ENCODE measurements at places on chromosomes 1 and 21.

GRCh38 chr1:161733526-161733925 lies 12.2 kb downstream of the FCRLB start:
- DNase-seq, result no peak

GRCh38 chr21:39445321-39446269 lies at the start of gene LCA5L:
LCA5L (minus strand) TSS chr21:39445778; CDS start chr21:39428493, 17,285 bp downstream.
- DNase-seq, result peak; percentile 85

DNA sequence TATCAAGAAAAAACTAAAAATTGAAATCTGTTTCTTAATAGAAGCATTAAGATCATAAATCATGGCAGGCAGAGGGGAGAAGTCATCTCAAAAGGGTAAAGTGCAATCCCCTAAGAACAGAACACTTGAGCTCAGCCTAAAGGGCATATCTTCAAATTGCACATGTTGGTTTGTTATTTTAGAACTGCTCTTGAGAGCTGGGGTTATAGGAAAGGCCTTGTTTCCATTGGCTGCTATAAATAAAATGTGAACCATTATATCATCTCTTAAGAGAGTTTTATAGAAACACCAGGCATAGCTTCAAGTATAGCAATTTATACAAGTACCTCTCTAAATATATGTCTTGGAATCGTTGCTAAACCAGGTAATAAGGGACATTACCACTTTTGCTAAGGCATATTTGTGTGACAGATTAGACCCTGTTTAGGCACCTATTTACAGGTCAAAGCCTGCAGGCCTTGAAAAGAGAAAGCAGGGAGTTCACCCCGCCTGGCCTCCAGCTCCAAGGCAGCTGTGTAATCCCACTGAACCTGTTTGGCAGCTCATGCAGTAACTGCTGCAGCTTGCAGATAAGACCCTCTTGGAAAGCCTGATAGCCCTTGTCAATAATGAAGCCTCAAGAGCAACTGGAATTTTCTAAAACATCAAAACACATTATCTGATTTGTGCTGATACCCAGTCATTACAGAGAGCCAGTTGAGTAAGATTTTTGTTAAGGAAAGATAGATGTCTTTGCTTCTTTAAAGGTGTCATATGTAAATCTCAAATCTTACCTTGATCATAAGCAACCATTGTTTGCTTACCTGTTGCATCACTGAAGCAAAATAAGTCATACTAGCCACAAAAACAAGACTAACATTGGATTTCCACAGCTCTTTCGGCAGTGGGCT lies 24.2 kb upstream of the SYDE2 start:
- no peak for DNase-seq

DNA sequence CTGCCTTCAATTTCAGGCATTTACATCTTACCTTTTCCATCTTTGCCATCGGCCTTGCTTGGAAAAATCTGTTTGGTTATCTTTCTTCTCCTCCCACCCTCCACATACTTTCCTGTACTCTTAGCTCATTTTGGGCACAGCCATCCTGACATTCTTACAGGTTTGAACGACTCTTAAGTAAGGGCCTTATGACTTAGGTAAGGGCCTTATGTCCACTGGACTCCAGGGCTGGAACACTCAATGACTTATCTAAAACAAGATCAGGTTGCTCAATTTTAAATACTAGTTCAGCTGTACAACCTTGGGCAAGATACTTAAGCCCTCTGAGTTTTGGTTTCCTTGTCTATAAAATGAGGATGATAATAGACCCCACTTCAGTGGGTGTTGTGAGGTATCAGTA lies 40.9 kb downstream of the C1orf21 start:
- DNase-seq, result no peak

DNA sequence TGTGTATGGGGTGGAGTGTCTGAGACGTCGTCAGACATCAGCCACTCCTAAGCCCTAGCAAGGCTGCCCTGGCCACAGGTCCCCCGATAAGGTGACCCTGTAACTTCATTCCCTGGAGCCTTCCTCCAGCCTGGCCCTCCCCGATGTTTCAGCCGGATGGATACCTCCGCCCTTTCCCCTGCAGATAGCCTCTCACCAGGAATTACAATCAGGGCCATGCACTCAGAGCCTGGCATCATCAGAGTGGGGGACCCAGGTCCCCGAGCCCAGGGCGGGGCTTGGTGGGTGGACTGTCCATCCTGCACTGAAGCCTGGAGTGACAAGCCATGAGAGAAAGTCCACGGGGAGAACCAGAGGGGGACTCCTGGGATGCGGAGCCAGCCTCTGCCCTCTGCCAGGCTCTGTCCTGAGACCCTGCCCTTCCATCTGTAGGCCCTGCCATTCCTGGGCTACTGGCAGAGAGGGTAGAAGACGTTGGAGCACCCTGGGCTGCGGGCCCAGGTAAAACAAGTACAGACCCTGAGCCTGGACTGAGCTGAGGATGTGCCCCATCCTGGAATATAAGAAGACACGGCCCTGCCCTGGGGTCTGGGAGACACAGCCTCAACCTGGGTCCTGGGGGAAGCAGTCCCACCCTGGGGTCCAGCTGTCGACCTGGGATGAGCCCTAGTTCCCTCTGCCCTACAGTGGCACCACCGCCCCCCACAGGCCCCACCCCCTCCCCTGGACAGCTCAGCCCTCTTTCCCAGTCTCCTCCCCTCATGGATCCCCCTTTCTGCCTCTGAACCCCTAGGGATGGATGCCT lies 16.8 kb upstream of the ARF1 start:
- DNase-seq, result no peak

GRCh38 chr1:239635276-239635675 lies 248.9 kb downstream of the CHRM3 start:
- no peak for DNase-seq

DNA sequence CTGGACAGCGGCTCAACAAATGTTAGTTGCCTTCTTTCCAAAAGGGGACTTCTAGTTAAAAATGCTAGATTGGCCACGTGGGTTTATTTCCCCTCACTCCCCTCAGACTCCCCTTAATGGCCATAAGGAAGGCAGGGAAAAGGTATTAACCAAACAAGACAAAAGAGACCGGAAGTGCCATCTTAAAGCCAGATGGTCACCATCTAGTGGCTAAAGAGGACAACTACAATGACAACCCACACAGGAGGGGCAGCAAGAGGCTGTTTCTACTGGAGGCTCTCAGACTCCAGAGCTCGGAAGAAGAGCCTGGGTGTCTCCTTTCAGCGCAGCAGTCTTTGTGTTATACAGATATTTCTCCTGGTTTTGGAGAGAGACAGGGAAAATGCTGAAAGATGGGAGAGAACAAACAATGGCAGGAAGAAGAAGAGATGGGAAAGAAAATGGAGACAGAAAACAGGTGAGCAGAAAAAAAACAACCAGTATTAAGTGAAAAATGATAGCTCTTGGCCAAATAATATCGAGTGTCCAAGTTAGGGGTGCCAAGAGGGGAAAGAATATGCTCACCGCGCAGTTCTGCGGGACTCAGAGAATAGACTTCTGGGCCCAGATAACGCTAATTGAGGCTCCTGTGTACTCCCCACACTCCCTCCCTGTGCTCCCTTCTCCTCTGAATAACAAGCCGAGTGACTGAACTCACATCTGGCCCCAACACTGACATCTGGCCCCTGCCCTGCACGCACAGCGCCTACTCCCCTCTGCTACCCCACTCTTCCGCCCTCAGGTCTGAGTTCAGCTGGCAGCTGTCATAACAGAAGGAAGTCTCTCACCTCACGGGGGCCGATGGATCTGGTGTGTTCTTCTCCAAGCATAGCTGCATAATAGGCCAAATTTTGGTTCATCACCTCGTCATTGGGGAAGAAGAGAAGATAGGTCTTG lies 9.6 kb downstream of the P3H1 start:
- DNase-seq, result no peak

DNA sequence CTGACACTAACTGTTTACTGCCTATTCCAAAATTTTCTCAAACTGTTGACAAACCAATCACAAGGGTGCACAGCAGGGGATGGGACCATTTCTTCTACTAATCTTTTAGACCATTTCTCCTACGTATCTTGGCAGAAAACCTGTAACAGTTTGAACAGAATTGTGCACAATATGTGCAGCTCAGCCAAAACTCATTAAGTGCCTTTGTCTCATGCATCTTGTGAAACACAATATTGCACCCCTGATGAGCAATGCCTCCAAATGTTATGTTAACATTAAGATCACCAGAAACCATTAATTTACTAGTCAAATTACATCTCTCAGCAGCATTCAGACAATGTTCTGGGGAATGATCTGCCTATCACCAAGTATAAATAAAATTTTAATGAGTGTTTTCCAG lies 247.5 kb downstream of the NRIP1 start:
- no peak for DNase-seq

DNA sequence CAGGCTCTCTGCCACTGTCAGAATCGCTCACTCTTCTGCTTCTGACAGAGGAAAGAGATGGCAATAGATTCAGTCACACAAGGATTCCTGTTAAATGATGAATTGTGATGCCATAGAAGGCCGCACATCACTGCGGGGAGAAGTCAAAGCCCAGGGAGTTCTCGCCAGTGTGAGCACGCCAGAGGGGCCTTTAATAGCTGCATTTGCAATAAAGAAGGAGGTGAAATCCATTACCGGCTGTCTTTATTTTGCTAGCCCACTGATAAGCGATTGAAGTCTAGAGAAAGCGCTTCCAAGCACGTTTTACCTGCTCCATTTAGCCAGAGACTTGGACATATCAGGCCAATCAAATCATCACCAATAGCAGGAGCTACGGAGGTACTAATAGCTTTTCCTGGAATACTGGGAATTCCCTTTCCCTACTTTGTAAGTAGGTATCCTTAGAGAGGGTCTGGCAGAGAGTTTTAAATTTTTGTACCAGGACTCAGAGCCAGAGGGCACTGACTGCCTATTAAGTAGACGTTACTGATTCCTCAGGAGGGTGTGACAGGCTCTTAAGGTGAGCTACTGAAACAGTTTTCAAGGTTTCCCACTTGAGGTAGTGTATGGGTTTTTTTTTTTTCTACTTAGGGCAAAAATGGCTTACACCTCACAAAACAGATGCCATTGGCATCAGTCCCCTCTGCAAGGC lies 10.2 kb upstream of the TARBP1 start:
- no peak for DNase-seq

- no peak for DNase-seq
Observed at GRCh38 chr1:100122177-100122576, 10.6 kb downstream of the SASS6 start.

DNA sequence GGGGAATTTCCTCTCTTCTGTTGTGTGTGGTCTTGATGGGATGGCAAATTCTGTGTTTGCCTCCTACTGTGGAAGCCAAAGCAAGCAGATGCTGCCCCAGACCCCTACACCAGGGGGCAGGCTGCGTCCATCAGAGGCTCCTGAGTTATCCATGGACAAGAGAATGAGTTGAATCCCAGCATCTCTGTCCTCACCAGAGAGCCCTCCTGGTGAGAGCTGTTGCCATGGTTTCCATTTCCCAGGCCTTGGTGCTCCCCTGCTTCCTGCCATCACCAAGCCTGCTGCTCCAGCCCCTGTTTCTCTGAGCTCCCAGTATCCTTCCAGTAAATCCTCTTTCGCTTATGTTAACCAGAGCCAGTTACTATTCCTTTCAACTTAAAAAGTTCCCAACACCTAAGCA lies 20.4 kb upstream of the GNG12 start:
- no peak for DNase-seq

DNA sequence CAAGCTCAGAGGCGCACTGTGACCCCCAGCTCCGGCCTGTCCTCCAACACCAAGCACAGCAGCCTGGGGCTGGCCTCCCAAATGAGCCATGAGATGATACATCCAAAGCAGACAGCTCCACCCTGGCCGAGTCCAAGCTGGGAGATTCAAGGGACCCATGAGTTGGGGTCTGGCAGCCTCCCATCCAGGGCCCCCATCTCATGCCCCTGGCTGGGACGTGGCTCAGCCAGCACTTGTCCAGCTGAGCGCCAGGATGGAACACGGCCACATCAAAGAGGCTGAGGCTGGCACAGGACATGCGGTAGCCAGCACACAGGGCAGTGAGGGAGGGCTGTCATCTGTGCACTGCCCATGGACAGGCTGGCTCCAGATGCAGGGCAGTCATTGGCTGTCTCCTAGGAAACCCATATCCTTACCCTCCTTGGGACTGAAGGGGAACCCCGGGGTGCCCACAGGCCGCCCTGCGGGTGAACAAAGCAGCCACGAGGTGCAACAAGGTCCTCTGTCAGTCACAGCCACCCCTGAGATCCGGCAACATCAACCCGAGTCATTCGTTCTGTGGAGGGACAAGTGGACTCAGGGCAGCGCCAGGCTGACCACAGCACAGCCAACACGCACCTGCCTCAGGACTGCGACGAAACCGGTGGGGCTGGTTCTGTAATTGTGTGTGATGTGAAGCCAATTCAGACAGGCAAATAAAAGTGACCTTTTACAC lies 29.1 kb downstream of the SLC19A1 start:
- no peak for DNase-seq

- no peak for DNase-seq
Observed at GRCh38 chr1:27235827-27236226, 1.4 kb downstream of the WDTC1 start.

GRCh38 chr21:34740198-34740597 lies 71.4 kb downstream of the CLIC6 start:
- DNase-seq, result no peak

- no peak for DNase-seq
Observed at GRCh38 chr1:7869136-7869920, 16.5 kb upstream of the UTS2 start.

GRCh38 chr1:36298640-36299039 lies 7.5 kb upstream of the SH3D21 start:
- no peak for DNase-seq

- DNase-seq, result no peak
Observed at GRCh38 chr1:149936992-149937705, 470 bp upstream of the MTMR11 start.

DNA sequence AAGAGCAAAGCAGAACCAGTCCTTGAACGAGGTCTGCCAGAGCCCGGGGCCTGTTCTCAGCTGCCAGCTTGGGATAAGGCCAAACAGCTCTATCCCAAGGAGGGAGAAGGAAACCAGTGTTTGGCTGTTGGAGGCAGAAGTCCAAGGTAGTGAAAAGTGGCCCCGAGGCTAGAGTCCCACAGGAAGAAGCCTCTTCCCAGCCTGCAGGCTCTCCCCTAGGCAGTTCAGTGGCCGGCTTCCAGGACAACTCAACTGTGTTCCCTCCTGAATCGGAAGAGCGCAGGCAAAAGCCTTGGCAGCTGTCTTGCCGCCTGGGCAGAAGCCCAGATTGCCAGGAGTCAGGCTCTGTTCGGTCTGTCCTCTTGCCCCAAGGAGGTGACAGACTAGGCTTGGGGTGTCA lies 19.3 kb downstream of the QSOX1 start:
- no peak for DNase-seq

DNA sequence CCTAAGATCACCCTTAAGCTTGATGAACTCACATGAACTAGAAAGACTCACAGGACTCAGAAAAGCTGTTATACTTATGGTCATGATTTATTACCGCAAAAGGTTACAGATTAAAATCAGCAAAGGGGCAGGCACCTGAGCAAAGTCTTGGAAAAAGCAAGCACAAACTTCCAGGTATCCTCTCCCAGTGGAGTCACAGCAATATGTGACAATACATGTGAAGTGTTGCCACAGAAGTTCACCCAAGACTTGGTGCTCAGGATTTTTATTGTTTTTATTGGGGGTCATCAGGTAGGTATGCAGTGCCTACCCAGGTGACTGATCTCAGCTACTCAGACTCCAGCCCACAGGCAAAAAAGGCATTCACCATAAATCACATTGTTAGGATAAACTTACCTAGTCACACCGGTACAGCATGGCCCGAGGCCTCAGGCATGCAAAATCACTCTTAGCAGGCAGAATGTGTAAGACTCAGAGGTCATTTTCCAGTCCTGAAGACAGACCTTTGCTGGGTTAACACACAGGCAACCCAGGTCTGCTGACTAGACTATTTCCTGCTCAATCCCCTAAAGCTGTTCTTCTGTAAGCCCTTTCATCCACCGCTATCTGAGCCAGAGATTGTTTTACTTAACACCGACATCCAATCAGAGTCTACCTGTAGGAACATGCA lies 55.6 kb downstream of the SSX2IP start:
- no peak for DNase-seq

Data from activated CD4-positive, alpha-beta T cell treated with anti-CD3 and anti-CD28 coated beads, Interleukin-2, amount 50 U/mL, for 1 hour (primary cell).